ENCODE measurements at places on chromosomes 3 and 15.
A peak's percentile ranks its signal among the peaks of the same experiment; 100 is the strongest.

DNA sequence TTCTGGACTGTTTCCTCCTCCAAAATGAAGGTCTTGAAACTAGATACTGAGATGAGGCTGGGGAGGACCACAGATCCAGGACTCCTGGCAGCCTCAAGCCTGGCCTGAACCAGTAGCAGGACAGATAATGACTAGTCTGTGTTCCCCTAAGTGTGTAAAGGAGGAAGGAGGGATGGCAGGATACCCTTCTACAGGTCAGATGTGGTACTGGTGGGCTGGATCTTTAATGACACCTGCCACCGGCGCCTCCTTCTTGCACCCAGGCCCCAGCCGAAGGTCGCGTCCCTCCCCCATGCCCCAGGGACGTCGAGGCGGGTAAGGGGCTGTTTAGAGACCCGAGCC, 556 bp downstream of the USP19 start:
- peak; percentile 39 for DNase-seq

GRCh38 chr3:127790882-127791183, 31.5 kb downstream of the MGLL start:
- no peak for DNase-seq

- peak; percentile 27 for DNase-seq
Measured at GRCh38 chr3:49158103-49158709, 7.9 kb downstream of the CCDC71 start.

- no peak for DNase-seq
Measured at GRCh38 chr3:64642327-64643151, 45.3 kb downstream of the ADAMTS9 start.

DNA sequence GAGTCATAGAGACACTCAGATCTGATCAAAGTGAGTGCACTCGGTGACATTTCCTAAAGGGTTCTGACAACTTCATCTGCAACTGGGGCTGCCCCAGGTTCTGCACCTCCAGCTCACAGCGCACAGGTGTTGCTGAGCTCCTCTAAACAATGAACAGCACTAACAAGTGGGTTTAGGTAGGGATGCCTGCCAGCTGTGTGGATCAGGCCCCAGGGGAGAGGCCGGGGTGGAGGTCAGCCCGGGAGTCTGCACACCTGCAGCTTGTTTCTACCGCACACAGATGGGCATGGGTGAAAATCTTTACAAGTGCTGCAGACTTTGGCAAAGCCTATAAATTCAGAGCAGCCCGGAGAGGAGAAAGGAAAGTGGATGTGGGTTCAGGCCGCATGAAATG, 355 bp downstream of the FBXW12 start:
- no peak for DNase-seq

GRCh38 chr15:42820811-42821210, 83.9 kb upstream of the CDAN1 start:
- DNase-seq, result no peak

DNA sequence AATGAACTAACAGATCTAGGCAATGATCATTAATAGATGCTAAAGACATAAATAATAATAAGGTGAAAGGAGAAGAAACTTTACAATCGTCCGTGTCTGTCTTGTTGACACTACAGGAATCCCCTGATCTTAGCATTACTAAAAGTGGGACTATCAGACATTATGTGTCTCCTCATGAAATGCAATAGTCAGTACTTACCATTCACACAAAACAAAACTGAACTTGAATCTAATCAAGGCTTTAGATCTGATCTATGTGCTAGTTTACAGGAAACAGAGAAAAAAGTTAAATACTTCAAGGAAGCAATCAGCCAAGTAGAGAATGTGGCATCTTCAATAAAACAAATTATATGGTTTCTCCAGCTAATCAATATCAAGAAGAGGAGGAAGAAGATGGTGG, 73.7 kb downstream of the PIK3CB start:
- no peak for DNase-seq

GRCh38 chr3:5348229-5348902, 160.9 kb downstream of the EDEM1 start:
- no peak for DNase-seq

- DNase-seq, result no peak
Measured at GRCh38 chr15:85011160-85011571, 29.5 kb downstream of the PDE8A start.

DNA sequence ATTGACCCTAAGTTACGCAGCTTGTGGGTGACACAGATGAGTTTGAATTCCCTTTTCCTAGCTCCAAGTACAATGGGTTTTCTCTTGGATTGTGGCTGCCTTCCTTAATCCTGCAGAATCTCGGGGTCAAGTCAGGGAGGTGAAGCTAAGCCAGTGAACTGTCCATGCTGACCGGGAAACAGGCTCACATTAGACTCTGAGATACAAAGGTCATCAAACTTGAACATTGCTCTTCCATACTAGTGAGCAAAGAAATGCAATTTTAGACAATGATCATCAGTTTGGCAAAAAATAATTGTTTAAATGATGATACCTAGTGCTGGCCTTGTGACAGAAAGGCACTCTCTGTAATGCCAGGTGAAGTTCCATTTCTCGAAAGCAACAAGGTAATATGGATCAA, 31.6 kb downstream of the SLC6A1 start:
- DNase-seq, result no peak

- no peak for DNase-seq
Measured at GRCh38 chr15:77355321-77355720, 64.6 kb downstream of the PEAK1 start.

DNA sequence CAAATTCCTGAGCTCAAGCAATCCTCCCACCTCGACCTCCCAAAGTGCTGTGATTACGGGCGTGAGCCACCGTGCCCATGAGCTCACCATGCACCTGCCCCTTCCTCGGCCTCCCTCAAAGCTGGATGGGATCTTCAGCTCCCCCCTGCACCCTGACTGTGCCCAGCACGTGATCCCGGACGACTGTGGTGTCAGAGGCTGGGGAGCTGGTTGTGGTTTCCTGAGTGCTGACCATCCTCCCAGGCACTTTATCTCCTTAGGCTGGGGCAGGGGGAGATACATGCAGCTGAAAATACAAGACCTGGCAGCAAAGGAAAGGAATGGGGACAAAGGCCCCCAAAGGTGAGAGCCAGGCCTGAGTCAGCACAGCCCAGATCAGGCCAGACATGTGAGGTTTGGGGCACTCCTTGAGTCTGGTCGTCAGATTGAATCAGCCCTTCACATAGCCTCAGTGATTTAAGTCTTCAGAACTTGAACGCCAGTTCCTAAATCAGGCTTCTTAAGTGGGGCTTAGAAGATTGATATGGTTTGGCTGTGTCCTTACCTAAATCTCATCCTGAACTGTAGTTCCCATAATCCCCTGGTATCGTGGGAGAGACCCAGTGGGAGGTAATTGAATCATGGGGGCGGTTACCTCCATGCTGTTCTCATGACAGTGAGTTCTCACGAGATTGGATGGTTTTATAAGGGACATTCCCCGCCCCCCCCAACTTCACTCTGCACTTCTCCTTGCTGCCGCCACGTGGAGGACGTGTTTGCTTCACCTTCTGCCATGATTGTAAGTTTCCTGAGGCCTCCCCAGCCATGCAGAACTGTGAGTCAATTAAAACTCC, 35.8 kb downstream of the PRKCD start:
- peak; percentile 61 for DNase-seq

DNA sequence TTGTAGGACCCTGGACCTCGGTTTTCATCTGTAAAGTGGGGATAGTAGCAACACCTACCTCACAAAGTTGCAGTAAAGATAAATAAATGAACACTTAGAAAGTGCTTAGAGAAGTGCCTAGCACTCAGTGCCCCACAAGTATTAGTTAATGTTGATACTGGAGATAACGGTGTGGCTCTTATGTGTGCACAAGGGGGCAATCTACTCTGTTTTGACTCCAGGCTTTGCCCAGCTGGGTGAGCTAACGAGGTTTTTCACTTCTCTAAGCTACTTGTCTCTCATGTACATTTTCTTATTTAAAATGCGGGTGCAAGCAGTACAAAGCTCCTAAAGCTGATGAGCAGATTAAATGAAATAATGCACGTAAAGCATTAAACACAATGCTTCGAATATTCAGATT, 193.5 kb upstream of the ICE2 start:
- DNase-seq, result no peak

GRCh38 chr3:124362455-124362854, 367.8 kb upstream of the UMPS start:
- no peak for DNase-seq

GRCh38 chr3:13716540-13717221, 163.2 kb downstream of the WNT7A start:
- no peak for DNase-seq

DNA sequence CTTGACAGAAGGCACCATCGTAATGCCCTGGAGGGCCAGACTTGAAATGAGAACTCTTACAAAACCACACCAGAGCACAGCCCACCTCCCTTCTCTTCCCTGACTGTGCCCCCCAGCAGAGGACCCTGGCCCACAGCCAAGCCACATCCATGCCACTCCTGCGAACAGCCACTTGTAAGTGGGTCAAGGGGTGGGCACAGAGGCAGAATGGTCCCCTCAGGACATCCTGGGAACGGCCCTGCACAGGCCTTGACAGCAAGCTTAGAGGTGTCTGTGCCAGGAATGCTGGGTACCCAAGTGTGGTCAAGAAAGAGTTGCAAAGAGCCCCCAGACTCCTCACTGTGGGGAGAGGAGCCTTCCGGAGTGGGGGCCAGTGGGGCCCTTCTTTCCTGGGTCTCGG, 33.3 kb downstream of the HCN4 start:
- DNase-seq, result no peak

DNA sequence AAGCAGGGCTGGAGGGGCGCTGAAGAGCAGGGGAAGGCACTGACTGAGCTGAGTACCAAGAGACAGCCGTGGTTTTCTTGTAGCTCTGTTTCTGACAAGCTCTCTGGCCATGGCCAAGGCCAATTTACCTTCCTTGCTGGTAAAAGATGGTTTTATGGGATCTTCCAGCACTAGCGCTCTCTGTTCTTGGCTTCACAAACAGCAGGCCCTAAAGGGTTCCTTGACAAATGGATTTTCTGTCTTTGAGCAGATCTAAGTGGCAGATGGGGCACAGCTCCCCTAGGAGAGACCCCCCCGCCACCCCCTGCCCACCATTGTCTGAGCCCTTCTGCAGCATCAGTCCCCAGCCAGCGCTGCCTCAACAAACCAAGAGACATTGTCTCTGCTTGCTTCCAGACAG, 66.6 kb downstream of the GAP43 start:
- no peak for DNase-seq

GRCh38 chr3:189806171-189806951, 175.2 kb downstream of the TP63 start:
- no peak for DNase-seq

DNA sequence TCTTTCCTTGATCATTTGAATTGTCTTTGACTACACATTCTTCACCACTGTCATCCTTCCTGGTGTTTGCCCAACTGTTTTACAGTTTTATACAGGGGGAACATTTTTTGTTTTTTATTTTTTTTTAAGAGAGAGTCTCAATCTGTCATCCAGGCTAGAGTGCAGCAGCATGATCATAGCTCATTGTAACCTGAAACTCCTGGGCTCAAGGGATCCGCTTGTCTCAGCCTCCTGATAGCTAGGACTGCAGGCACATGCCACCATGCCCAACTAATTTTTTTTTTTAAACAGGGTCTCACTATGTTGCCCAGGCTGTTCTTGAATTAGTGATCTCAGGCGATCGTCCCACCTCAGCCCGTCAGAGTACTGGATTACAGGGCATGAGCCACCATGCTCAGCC, 222.6 kb downstream of the BBX start:
- DNase-seq, result no peak

DNA sequence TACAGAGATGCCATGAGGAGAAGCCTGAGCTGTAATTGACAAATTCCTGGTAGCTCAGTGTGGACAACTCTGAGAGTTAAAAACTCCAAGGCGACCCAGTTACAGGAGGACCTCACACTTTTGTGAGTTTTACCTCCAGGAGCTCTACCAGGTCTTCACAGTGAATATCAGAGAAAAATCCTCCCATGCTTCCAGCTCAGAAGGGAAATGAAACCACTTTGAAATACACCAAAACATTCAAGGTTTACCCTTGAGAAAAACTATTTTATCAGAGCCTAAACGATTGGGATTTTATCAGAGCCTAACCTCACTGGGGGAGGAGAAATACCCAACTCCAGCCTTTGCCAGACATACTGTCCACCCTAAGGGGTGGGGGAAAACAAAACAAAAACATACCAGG, 52.4 kb downstream of the MCCC1 start:
- no peak for DNase-seq

DNA sequence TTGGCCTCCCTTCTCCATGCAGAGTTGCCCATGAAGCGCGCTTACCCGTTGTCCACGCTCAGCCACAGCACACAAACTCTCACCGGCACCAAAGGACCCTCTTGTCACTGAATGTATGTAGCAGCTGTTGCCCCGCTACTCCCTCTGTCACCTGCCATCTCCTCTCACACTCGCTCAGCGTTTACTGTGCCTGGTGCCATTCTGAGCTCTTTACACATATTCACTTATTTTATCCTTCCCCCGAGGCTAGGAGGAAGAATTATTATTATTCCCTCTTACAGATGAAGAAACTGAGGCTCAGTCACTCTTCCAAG, 41.7 kb upstream of the PRR23E start:
- no peak for DNase-seq

GRCh38 chr3:49132073-49132436, 795 bp downstream of the LAMB2 start:
- no peak for DNase-seq

GRCh38 chr15:35663956-35664355, 118.0 kb upstream of the DPH6 start:
- DNase-seq, result no peak

GRCh38 chr15:74316141-74316540, 51.3 kb downstream of the CYP11A1 start:
- DNase-seq, result no peak

GRCh38 chr3:190048932-190049441, 71.7 kb downstream of the P3H2 start:
- DNase-seq, result no peak

DNA sequence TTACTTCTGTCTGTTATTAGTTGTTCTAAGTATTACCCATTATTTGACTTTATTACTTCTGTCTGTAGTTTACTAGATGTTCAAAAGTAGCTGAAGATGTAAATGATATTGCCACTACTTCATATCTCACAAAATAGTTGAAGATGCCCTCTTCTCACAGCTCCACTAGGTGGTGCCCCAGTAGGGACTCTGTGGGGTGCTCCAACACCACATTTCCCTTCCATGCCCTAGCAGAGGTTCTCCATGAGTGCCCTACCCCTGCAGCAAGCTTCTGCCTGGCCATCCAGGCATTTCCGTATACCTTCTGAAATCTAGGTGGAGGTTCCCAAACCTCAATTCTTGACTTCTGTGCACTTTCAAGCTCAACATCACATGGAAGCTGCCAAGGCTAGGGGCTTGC, 80.8 kb downstream of the KCNH8 start:
- DNase-seq, result no peak

DNA sequence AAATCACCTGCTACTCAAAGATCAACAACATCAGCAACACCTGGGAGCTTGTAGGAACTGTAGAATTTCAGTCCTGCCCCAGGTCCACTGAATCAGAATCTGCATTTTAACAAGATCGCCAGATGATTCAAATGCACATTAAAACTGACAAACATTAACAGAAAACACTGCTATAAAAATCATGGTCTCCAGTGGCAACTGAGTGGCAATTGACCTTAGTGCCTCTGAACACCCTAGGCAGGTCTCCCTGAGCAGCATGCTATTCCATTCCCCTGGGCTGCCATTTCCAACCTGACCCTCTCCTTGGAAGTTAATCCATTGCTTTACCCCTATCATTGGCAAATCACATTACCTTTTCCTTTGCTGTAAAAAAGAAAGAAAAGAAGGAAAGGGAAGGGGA, 23.0 kb upstream of the TOP2B start:
- DNase-seq, result no peak

- DNase-seq, result no peak
Measured at GRCh38 chr3:179541596-179541995, 21.1 kb upstream of the ACTL6A start.

All from natural killer cell (primary cell).